WTC11 (cell line): ENCODE measurements at places on chromosomes 2 and 18. TPM values are rescaled to one million over a fixed set of nuclear protein-coding genes. Genes with fewer than 3 reads are reported as not detected.

Gene TPO
- total RNA-seq, result not detected in 3 replicates

Gene UGT1A10
- 0.11 to 0.18 TPM in 2 of 3 replicates, not detected in the other for total RNA-seq

Gene INHBB
- total RNA-seq, result 0.14 to 0.26 TPM (median 0.21 TPM) in 3 replicates

Gene PLGLB1
- total RNA-seq, result 0.44 to 0.55 TPM (median 0.52 TPM) in 3 replicates

Gene ELOA2
- total RNA-seq, result not detected in 3 replicates

Gene SPRED2
- 26.4 to 34.1 TPM (median 32.7 TPM) in 3 replicates for total RNA-seq

Gene PROM2
- total RNA-seq, result 7.9 to 11.8 TPM (median 8.3 TPM) in 3 replicates

Gene ZAP70
- total RNA-seq, result 0.61 to 0.73 TPM (median 0.64 TPM) in 3 replicates

Gene FAM237A
- not detected in 3 replicates for total RNA-seq

Gene NDC80
- total RNA-seq, result 36.6 to 43.0 TPM (median 36.9 TPM) in 3 replicates

Gene DPP10
- total RNA-seq, result 4.0 to 6.0 TPM (median 5.5 TPM) in 3 replicates

Gene GKN2
- total RNA-seq, result not detected in 3 replicates

Gene MYO7B
- 0.02 TPM in 1 of 3 replicates, not detected in the others for total RNA-seq

Gene LYPD1
- total RNA-seq, result 2.8 to 4.7 TPM (median 4.1 TPM) in 3 replicates

Gene ADAM23
- total RNA-seq, result 24.3 to 26.0 TPM (median 24.6 TPM) in 3 replicates

Gene MCEE
- 17.2 to 19.1 TPM (median 18.7 TPM) in 3 replicates for total RNA-seq

Gene KCNS3
- 17.4 to 25.2 TPM (median 18.1 TPM) in 3 replicates for total RNA-seq

Gene CRYGD
- total RNA-seq, result 4.6 to 6.3 TPM (median 5.7 TPM) in 3 replicates
